ENCODE measurements at places on chromosomes 3 and 15.

DNA sequence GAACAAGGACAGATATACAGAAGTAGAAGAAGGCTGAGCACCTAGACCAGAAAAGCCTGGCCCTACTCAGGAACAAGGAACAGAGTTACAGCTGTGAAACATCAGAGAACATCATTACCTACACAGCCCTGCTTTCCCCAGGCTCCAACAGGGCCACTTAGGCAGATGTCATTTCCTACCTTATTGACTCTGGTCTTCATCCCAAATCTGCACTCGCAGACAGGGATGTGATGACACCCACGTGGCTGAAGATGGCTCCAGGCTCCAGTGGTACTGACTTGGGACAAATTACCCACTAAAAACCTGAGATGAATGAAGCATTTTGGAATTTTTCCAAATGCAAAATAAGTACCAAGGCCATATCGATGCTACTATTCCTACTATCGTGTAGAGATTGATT, 18.0 kb upstream of the SSUH2 start:
- DNase-seq = no peak

DNA sequence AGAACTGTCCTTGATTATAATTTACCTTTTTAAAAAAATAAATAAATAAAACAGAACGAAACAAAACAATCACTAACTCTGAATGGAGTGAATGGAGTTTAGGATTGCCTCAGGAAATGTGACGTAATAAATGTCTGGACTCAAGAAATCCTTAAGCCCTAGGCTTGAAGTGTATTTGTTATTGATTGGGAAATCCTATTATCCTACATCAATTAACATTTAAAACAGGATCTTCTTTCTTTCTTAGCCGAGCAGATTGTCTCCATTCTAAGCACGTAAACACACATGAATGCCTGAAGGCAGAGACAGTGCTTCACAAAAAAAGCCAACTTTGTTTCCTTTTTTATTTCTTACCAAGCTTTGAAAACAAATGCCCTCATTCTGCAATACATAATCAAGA, 33.4 kb downstream of the KAT2B start:
- no peak for DNase-seq

- DNase-seq = no peak
These were observed 34.7 kb upstream of the SLC24A5 start for GRCh38 chr15:48086133-48086532.

GRCh38 chr3:30665539-30665938, 59.1 kb downstream of the TGFBR2 start:
- DNase-seq = no peak

DNA sequence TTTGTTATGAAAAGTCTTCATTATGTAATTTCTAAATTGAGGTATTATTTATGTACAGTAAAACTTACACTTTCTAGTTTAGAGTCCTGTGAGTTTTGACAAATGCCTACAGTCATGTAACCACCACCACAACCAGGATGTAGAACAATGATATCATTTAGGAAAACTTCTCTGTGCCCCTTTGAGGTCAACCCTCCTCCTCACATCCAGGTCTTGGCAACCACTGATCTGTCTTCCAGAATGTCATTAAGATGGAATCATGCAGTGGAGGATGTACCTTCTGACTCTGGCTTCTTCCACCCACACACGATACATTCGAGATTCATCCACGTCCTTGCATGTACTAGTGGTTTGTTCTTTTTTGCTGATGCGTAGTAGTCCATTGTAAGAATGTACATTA, 23.2 kb downstream of the MINAR1 start:
- peak; percentile 5 for DNase-seq

- DNase-seq = no peak
These were observed 19.4 kb downstream of the MCTP2 start for GRCh38 chr15:94250801-94251200.

GRCh38 chr3:45599424-45599886, 4.9 kb downstream of the LIMD1 start:
- DNase-seq = no peak

- DNase-seq = peak; percentile 28
These were observed 25.1 kb downstream of the SLC24A5 start for GRCh38 chr15:48145923-48146322.

DNA sequence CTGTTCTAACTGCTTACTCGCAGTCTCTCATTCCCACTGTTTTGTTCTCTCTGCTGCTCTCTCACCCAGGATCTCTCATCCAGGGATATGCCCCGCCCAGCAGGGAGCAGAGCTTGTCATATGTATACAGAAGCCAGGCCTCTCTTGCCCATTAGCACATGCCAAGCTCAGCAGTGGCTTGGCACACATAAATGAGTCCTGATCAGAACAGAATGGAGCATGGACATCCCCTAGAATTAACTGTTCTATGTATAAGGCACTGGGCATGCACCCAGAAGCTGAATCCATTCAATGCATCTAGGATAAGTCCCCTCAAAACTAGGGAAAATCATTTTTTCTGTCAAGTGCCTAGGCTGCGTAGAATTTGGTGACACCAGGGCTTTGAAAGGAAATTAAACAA, 61.6 kb downstream of the IGSF11 start:
- no peak for DNase-seq

GRCh38 chr3:197015790-197016736, 13.6 kb downstream of the MELTF start:
- no peak for DNase-seq

DNA sequence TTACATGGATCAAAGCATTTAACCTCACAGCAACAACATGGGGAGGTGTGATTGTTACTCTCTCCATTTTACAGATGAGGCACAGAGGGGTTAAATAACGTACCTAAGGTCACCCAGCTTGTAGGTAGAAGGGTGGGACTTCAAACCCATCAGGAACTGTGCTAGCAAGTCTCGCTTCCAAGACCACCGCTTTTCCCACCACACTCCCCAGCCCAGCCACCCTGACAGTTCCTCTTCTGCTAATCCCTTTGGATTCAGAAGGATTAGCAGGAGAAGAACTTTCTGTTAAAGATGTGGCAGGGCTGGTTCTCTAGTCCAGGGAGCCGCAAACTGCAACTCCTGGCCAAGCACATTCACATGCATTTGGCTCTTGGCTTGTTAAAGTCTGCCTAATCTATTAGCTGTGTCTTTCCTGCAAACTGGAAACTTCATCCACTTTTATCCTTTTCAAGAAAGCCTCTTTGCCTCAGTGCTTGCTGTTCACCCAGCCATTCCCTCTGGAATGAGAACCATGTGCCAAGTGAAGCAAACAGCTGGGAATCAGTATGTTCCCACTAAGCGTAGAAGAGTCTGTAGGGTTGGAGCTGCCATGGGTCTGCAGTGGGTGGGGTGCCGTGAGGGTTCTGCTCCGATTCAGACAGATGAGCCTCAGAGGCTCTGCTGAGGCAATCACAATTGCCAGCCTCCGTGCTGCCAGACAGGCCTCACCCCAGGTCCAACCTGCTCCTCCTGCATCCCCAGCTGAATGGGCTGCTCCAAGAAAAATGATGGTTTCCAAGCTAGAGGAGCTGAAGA, 44.6 kb downstream of the POMGNT2 start:
- no peak for DNase-seq

DNA sequence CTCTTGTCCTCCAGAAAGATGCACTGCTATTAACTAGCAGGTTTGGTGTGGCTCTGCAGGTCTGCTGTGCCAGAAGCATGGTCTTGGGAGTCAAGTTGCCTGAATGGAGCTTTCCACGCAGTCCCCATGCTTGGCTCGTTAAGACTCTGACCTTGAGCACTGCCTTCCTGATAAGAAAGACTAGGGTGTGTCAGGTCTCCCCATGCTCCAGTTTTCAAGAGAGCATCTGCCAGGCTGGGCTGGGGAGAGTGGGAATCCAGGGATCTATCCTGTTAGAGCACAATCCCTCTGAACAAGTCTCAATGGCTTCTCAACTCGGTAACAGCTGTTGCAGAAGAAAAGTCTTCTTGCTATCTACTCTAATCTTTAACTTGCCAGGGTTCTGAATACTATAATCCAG, 98.2 kb downstream of the TJP1 start:
- DNase-seq = no peak

GRCh38 chr3:48474619-48475018, 28.1 kb downstream of the ATRIP start:
- no peak for DNase-seq

DNA sequence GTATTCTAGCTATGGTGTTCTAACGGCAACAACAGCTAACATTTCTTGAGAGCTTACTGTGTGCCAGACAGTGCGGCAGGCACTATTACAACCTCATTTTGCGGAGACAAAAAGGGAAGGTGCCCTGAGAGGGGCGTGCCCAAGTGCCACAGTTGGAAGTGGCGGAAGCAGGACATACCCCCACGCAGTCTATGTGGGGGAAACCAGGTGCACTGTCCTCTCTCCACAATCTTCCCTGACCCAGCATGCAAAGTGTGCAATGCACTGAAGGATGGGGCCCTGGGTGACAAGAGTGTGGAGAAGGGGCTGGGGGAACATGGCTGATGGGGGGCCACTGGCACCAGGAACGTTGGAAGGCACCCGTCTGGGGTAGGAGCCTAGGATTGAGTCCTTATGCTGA, 8.6 kb downstream of the ANP32A start:
- no peak for DNase-seq

- DNase-seq = no peak
These were observed 87.3 kb upstream of the SNTN start for GRCh38 chr3:63565220-63565619.

GRCh38 chr3:134342259-134342658, 32.0 kb downstream of the AMOTL2 start:
- no peak for DNase-seq

- DNase-seq = no peak
These were observed 924.3 kb upstream of the GBE1 start for GRCh38 chr3:82685761-82686160.

GRCh38 chr15:74611341-74611740, 4.3 kb upstream of the CLK3 start:
- DNase-seq = no peak

DNA sequence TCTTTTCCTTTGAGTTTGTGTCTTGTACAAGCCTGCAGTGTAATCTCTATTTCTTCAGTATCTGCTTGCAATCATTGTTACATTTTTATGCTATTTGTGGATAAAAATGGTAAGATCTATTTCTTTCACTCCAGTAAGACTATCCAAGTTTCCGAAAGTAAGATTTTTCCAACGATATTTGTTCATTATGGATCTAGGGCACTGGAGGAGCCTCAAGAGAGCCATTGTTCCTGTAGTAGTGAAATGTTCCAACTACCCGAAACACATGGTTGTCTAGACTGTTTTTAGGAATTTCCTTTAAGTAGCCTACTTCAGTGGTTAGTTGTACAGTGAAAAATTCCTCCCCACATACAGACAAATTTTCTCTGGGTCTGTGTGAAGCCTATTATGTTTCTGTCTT, 597.4 kb downstream of the RSL24D1 start:
- DNase-seq = no peak

DNA sequence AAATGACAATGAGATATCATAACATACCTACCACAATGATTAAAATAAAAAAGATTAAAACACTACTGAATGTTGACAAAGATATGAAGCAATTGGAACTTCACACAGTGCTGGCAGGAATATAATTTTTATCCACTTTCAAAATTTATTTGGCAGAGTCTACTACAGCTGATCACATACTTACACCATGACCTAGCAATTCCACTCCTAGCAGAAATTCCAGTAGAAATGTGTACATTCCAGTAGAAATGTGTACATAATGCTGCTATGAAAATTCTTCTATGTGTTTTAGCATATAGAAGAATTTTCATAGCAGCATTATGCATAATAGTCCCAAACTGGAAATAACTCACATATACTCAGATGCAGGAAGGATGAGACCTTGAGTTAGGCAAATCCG, 43.5 kb downstream of the IFT57 start:
- peak; percentile 47 for DNase-seq

GRCh38 chr3:10088256-10088655, 19.8 kb downstream of the FANCD2OS start:
- no peak for DNase-seq

- peak; percentile 59 for DNase-seq
These were observed 83.5 kb downstream of the AQP9 start for GRCh38 chr15:58221591-58222241.

- DNase-seq = peak; percentile 47
These were observed 50.0 kb downstream of the AMOTL2 start for GRCh38 chr3:134323966-134324962.

- DNase-seq = peak; percentile 15
These were observed 266.1 kb downstream of the CGGBP1 start for GRCh38 chr3:87792534-87793336.

- no peak for DNase-seq
These were observed 280.2 kb upstream of the STT3B start for GRCh38 chr3:31252216-31253185.

GRCh38 chr3:4980229-4981203, 1.3 kb downstream of the BHLHE40 start:
- DNase-seq = peak; percentile 95

DNA sequence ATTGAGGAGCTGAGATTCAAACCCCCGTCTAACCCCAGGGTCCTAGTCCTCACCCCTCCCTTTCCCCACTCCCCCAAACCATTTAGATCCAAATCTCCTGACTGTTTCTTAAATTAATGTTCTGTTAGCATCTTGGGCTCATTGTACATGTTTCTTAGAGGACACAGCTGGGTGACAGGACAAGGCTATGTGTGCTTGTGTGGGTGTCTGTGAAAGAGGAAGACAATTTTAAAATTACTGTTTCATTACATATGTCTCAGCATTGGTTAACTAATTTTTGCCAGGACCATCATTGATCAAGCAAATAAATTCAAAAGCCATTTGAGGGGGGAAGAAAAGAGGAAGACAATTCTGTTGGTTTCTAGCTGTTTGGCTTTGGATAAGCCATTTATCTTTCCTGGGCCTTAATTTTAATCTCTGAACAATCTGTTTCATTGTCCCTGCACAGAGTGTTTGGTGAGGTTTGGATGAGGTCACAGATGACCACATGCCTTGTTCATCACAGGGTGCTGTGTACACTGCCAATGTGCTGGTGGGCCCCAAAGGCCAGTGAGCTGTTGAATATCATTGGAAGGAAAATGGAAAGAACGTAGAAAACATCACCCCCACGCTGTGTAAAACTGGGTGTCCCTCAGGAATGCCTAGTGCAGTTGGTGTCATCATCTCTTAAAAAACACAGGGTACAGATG, 51.9 kb downstream of the RPLP1 start:
- no peak for DNase-seq

GRCh38 chr3:150248116-150248887, 159.8 kb upstream of the TSC22D2 start:
- peak; percentile 93 for DNase-seq

DNA sequence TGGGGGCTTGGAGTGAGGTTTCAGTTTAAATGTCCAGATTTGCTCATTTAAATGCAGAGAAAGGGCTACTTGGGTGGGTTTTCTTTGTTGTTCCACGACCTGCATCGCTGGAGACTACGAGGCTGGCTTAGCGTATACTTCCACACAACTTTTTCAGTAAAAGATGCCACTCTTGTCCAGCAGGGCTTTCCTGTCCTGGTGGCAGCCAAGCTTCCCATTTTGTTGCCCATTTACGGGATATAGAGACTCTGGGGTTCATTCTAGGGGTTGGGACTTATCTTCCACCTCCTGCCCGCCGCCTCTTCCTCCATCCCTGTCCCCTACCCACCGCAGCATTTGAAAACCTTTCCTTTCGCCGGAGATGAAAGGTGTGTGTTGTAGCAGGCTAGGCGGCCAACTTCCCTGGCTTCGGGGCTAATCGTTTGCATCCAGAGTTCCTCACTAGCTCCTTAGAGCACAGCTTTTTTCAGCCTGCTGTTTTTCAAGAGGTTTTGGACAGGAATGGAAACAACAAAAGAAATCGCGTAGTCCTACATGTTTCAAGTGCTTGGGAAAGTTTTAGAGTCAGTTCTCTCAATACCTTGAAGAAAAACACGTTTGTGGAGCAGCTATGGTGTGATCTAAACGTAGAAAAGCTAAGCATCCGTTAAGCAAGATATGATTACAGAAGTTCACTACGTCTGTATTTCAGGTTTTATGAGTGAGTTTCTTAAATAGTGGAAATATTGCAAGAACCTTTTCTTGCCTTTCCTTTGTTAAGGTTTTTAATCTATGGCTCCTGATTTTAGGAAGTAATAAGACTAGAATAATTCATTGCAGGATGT, 843 bp downstream of the CHRNA5 start:
- DNase-seq = peak; percentile 39

Measured in EH (cell line).